ENCODE measurements at places on chromosomes 1 and 21. TPM values are rescaled to one million over a fixed set of nuclear protein-coding genes. Genes with fewer than 3 reads are reported as not detected.

GRCh38 chr1:65009176-65009575 lies 42.8 kb upstream of the JAK1 start:
- peak; percentile 43 for DNase-seq

PGLYRP4 gene
- total RNA-seq: not detected

DNA sequence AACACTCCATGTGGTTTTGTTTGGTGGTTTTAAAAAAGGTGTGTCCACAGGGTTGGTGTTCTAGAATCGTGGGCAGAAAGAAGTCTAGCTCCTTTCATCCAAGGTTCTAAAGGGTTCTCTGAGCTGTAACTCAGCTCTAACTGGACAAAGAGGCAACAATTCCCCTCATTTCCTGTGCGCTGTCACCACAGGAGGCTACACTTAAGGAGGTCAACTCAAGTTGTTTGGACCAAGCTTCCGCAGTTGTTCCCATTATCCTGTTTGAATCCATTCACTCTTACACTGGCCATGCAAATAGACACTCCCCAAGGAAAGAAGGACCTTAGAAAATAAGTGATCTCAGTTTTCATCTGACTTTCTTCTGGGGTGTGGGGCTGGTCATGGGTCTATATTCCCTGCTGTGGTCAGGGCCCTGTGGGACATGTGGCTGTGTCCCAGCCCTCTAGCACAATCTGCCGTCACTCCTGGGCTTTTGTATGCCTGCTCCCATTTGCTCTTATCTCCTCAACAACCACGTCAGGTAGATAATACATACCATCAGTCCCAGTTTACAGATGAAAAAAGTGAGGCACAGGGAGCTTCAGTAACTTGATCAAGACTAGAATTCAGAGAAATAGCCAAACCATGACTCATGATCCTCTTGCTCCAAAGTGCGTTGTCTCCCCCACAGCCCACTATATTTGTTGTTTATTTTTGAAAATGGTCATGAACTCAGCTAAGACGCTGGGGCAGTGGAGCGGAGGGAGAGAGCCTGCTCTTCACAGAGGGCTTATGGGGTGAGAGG lies 103.6 kb downstream of the RHOU start:
- no peak for DNase-seq

DNA sequence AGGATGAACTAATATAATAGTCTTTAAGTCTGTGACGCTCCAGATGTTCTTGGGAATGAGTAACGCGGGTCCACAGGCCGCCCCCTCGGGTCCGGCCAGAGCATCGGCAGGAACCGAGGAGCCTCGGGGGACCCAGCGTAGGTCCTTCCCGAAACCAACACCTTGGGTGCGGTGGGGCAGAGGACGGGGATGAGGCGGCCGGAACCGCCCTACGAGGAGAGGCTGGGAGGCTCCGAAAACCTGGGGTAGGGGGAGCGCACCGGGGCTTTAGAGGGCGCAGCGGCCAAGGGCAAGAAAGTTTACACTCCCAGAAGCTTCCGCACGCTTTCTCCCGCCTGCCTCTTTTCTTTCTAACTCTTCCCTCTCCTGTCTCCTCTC lies 7.1 kb downstream of the DMRTA2 start:
- DNase-seq: no peak

IL19 gene
- not detected for total RNA-seq
